Epithelial cell of esophagus (primary cell): ENCODE measurements at places on chromosomes 13 and 19.

DNA sequence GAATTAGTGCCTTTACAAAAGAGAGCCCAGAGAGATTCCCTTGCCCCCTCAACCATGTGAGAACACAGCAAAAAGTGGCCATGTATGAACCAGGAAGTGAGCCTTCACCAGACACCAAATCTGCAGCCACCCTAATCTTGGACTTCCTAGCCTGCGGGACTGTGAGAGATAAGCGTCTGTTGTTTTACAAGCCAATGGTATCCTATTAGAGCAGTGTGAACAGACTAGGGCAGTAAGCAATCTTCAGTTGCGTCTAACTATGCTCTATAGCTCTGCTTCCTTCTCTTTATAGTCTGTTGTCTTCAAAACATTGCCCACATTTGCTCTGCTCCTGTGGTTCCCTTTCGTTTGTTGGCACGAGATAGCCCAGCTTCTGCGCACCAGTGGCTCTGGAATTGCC is 109.5 kb upstream of the FNDC3A start:
- no peak for DNase-seq

DNA sequence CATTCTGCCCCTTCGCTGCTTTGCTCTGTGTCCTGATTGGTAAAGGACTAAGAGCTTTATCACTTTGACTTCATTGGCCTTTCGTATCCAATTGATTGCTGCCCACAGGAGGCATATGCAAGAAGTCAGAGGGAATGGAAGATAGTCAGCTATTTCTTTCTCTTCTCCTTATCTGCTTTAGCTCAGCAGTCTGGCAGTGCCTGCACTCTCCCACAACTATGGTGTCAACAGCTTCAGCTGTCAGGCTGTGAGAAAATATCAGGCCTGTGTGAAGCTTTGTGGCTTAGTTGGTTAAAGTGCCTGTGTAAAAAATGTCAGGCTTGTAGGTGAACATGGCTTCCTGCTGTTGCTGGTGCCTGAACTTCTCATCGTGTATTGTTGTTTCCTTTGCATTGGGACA is 243.0 kb downstream of the PCDH17 start:
- no peak for DNase-seq

- DNase-seq = no peak
Observed at GRCh38 chr13:63517371-63517770, 2101.7 kb upstream of the PCDH20 start.

DNA sequence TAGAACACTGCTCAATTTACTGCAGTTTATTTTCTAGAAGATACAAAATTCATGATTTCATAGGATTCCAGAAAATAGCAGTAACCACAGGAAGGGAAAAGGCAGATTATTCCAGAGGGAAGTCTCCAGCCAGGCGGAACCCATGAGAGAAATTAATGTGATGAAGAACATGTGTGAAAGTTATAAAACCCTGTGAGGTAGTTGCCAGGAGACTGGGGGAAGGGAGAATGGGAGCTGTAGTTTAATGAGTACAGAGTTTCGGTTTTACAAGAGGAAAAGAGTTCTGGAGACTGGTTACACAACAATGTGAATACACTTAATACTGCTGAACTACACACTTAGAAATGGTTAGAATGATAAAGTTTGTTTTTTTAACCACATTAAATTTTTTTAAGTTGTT is 14.2 kb upstream of the PDX1 start:
- DNase-seq = no peak
